GF-D8 (cell line): ENCODE measurements at places on chromosomes 11 and 22.

DNA sequence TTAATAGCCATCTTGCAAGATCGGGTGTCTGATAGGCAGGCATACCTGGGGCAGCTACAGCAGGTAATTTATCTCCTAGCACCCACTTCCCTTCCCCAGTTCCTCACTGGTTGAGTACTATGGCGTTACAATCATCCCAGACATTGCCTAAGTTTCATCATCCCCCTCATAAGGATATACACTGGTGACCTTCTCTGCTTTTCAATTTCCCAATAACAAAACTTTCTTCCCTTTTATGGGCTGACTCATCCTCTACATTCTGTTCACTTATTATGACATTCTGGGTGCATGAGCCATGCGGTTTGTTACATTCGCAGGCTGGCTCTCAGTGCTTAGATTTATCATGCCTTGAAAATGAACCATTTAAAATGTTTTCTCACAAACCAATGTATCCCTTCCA lies 5.0 kb upstream of the MRPL11 start:
- peak; percentile 87 for DNase-seq

DNA sequence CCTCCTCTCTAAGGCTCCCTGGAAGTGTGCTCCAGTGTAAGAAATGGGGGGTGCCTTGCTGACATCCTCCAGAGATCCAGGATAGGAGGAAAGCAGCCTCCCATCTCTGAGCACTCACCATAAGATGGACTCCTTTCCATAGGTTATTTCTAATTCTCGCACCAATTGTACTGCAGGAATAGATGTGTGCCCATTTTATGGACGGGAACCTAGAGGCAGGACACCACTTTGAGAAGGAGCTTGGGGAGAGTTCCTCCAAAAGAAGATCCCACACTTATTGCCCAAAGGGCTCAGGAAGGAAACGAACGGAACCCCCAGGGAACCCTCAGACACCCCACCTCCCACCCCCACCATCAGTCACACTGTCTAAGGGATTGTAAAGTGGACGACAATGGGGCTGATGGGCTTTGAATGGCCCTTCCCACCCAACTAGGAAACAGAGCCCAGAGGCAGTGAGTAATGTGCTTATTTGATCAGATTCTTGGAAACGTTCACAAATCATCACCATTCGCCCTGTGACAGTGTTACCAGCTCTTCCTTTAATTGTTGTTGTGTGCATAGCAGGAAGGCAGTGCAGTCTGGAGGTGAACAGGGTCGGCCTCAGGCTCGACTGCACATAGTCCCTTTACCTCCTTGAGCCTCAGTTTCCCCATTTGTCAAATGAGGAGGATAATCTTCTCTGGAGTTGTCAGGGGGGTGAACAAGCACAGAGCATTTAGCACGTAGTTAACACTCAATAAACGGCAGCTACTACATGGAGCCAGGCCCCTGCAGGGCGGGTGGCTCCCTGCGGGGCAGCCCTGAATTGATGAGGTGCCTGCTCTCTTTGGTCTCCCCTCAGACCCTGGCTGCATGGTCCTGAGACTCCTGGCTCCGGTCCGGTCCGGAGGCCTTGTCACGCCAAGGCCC lies 8.4 kb upstream of the MN1 start:
- no peak for DNase-seq

DNA sequence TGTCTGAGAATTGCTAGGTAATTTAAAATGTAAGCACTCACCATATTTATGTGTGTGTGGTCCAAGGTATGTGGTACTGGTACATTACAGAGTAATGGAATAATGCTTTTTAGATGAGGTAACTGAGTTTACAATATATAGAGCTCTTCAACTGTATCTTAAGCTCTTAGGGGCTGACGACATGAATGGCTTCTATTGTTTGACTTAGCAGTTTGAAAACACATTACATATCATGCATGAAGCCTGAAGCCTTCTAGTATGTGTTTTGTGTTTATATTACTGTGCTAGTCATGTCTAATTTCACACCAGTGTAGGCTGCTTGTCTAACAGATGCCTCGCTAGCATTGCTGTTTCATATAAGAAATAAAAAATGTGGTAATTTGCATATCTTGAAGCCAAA lies 37.2 kb downstream of the GAS2 start:
- DNase-seq, result no peak

DNA sequence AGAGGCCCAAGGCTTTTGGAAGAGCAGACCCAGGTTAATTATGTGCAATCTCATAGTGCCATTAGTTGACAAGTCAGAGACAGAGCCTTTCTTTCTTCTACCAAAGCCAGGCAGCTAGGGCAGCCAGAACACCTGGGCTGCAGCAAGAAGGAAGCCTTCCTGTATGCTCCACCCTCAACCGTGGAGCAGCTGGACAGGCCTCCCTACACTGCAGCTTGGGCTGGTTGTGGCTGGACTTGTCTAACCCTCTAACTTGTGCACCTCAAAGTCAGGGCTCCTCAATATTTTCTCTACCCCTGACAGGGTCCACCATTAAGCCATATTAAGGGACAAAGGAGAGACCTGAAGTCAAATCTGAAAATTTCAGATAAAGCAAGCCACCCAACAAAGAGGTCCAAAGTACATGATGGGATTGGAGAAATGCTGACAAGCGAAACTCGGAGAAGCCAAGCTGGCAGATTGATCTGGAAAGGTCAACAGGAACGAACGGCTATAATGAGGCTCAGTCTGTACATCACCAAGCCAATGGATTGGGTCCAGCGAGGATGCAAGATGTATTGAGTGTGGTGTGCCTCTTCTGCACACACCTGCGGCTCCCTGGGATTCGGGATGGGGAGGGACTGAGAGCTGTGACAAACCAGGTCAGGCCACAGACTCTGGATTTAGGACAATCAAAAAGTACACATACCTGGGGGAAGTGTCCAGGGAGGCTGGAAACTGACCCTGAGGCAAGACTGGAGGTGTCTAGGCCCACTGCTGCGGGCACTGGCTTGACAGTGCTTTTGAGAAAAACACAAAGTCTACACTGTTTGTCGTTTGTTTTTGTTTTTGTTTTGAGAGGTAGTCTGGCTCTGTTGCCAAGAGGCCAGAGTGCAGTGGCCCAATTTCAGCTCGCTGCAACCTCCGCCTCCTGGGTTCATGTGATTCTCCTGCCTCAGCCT lies 11.7 kb upstream of the SLC43A3 start:
- DNase-seq, result no peak

GRCh38 chr22:44625981-44626687 lies 75.9 kb upstream of the PRR5 start:
- DNase-seq, result no peak
